ENCODE measurements at places on chromosomes 12 and 14. TPM values are rescaled to one million over a fixed set of nuclear protein-coding genes. Genes with fewer than 3 reads are reported as not detected.
A peak's percentile ranks its signal among the peaks of the same experiment; 100 is the strongest.

Gene SLC41A2
- 16.0 TPM for total RNA-seq

Gene KRT85
- not detected for total RNA-seq

Gene HCAR3
- total RNA-seq, result 1.0 TPM

Gene GLTP
- total RNA-seq, result 40.1 TPM

- no peaks in the 10 kb centered on the region for H3K27me3 ChIP-seq
- peaks cover 10% of the 10 kb centered on the region for H3K4me1 ChIP-seq
These were observed 308.7 kb downstream of the RPAP3 start for GRCh38 chr12:47396902-47397663.

DNA sequence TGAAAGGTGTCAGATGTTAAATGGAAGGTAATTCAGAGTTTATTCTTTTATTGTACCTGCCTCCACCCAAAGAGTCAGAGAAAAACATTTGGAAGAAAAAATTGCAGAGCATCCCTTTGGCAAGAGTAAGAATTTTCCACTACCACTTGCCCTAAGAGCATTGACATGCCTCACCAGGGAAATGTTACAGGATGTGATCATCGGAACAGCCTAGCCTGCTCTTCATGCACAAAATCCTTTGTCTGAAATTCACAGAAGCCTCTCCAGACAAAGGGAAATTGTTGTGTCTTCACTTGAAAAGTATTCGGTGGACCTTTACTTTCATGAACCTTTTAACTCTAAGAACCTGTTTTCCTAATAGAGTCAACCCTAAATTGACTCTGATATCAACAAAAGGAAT, 36.9 kb downstream of the ATP2A2 start:
- H3K4me3 ChIP-seq, result no peak overlapping the region
- no peak for DNase-seq
- peaks cover 46% of the 10 kb centered on the region for H3K4me1 ChIP-seq
- no peak overlapping the region for H3K27ac ChIP-seq

DNA sequence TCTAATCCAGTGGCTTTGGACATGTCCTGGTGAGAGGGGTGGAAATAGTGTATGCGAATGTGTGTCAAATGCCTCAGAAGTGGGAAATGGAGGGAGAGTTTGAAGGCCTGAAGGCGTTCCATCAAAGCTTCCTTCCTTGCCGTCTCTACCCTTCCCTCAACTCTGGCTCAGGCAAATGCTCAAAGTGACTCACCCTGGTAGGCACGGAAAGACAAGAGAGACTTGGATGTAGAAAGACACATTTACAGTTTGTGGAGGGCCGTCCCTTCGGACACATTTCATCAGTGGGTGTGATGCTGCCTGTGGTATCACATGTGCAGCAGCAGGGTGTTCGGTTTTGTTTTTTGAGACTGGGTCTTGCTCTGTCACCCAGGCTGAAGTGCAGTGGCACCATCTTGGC, 36.7 kb downstream of the CHST11 start:
- no peaks in the 10 kb centered on the region for H3K27me3 ChIP-seq
- H3K36me3 ChIP-seq, result no peaks in the 10 kb centered on the region
- H3K4me1 ChIP-seq, result peaks cover 41% of the 10 kb centered on the region
- no peak overlapping the region for H3K4me3 ChIP-seq

DNA sequence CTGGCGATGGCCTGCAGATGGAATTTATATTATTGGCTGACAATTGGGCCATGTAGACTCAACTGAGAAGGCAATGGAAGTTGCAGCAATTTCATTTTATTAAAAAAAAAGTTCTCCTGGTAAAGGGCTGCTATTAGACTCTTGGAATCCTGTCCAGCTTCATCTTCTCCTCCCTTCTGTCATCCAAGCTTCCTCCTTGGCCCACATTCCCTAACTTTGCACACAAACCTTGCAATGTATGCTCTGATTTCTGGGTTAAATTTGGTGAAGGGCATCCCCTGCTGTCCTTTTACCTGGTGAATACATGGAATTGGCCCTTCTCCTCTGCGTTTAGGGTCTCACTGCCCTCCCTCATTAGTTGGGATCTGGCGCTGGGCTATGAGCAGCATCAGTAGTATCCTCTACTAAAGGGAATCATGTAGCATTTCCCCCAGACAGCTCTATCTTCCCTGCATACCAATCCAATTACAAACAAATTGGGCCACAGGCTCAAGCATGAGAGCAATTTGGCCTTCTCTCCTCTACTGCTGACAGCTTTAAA, 336.9 kb downstream of the BMP4 start:
- no peaks in the 10 kb centered on the region for H3K36me3 ChIP-seq
- H3K27ac ChIP-seq, result no peak overlapping the region
- H3K4me1 ChIP-seq, result no peaks in the 10 kb centered on the region
- DNase-seq, result no peak

GRCh38 chr12:82803201-82803600, 116.5 kb downstream of the TMTC2 start:
- no peak for DNase-seq
- H3K27ac ChIP-seq, result no peak overlapping the region
- H3K4me3 ChIP-seq, result no peak overlapping the region
- H3K36me3 ChIP-seq, result no peaks in the 10 kb centered on the region
- H3K27me3 ChIP-seq, result no peaks in the 10 kb centered on the region
- H3K4me1 ChIP-seq, result no peaks in the 10 kb centered on the region

DNA sequence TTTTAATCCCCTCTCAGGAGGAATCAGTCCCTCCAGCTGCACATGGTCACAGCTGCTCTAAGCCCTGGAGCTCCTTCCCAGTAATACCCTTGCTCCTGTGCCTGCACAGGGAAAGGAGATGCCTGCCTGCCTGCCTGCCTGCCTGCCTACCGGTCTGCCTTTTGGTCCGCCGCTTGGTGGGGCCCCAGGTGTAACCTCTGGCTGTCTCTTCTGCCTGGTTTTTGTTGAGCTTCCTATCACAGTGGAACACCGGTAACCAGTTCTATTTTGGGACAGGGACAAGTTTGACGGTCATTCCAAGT, 99.8 kb downstream of the DAD1 start:
- H3K4me1 ChIP-seq, result no peaks in the 10 kb centered on the region
- H3K36me3 ChIP-seq, result no peaks in the 10 kb centered on the region
- no peak overlapping the region for H3K27ac ChIP-seq
- H3K27me3 ChIP-seq, result no peaks in the 10 kb centered on the region

DNA sequence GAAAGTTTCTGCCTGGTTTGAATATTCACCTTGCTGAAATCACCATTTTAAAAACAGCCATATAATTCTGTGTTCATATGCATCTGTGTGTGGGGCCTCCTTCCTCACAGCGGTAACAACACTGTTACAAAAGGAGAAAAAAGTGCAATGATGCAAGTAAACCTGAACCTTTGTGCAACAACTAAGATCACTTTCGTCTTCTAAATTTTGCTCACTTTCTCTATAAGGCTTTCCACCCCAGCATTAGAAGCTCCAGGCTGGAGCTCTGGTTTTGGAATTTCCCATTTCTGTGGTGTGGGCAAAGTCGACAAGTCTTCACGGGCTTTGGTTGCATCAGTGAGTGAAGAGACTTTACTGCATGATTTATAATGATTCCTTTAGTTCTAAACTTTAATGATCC, 18.4 kb downstream of the FGD6 start:
- H3K4me3 ChIP-seq, result no peak overlapping the region
- DNase-seq, result no peak
- peaks cover 18% of the 10 kb centered on the region for H3K4me1 ChIP-seq
- no peaks in the 10 kb centered on the region for H3K36me3 ChIP-seq
- no peak overlapping the region for H3K27ac ChIP-seq

DNA sequence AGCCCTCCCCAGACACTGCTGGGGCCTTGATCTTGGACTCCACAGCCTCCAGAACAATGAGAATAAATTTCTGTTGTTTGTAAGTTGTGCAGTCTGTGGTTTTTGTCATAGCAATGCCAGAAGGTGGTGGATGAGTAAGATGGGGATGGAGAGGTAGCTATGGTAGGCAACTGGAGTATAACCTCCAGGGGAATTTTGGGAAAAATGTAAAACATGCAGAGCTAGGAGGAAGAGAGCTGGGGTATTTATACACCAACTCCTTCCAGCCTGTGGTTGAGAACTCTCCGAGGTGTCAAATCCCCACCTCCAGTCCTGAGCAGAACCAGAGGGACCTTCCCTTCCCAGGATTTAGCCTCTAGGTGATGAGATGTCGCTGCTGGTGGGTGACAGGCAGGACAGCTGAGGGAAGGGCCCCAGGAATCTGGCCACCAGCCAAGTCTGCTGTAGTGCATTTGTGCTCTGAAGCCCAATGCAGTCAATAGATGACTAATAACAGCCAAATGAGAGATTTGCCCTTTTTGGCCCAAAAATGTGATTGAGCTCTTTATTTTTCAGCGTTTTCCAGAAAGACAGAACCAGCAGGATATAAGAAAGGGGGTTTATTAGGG, 19.1 kb upstream of the CEP170B start:
- peaks cover 30% of the 10 kb centered on the region for H3K27me3 ChIP-seq
- peaks cover 14% of the 10 kb centered on the region for H3K4me1 ChIP-seq
- no peaks in the 10 kb centered on the region for H3K36me3 ChIP-seq

DNA sequence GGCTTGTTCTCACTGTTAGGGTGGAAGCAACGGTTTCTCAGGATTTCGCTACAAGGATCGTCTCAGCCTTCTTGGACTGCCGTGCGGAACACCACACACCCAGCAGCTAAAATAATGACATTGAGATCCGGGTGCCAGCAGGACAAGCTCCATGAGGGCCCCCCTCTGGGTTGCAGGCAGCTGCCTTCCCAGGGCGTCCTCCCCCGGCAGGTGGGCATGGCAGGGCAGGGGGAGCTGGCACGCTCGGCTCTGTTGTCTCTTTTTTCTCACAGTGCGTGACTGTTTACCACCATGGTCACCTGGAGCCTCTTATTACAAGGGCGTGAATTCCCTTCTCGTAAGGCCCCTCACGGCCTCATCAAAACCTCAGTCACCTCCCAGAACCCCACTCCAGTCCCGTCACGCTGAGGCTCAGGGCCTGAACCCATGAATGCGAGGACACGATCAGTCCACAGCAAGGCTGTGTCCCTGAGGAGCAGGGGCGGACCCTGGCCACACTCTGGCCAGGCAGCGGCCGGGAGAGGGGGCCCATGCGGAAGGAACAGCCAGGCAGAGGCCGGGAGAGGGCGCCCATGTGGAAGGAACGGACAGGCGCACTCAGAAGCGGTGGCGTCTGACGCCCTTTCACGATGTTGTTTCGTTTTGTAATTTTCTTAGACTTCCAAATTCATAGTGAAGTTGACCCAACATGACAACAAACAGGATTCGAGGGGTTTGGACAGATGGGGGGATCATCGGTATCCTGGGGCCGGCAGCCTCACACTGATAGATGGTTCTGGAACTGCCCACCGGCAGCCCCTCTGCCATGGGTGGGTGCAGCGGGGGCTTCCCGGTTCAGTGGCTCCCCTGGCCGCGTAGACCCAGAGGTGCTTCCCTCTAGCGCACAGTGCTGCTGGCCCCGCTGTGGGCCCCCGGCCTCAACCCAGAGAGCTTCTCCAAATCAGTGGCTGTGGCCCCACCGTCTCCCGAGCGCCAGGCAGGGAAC, 10.0 kb downstream of the LRCOL1 start:
- peaks cover 18% of the 10 kb centered on the region for H3K4me1 ChIP-seq
- DNase-seq, result peak; percentile 85
- H3K4me3 ChIP-seq, result no peak overlapping the region
- H3K27ac ChIP-seq, result peak overlapping the region; percentile 90

- no peak for DNase-seq
- no peaks in the 10 kb centered on the region for H3K4me1 ChIP-seq
- no peak overlapping the region for H3K27ac ChIP-seq
These were observed 90.1 kb downstream of the AACS start for GRCh38 chr12:125155366-125155765.

DNA sequence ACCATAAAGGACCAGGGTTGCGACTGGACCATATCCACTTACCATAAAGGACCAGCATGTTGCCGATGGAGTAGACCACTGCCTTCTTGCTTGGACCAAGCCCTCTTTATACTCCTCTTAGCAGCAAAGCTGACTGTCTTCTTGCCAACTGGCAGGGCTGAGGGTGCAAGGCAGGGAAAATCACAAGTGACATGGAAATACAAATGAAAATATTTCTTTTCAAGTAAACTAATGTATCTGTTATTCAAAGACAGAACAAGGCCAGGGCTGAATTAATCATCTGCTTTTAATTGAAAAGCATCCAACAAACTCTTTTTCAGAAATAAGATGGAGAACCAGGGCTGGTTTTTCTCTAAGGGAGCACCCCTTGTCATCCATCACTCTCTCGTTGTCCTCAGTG, at the start of gene CELA1:
TSS of gene CELA1 (minus strand) at position 99 of the 400 bp plus-strand sequence. CDS start at position 58, 41 bp downstream.
- H3K36me3 ChIP-seq, result no peaks in the 10 kb centered on the region
- H3K27ac ChIP-seq, result no peak within 1 kb of the TSS

DNA sequence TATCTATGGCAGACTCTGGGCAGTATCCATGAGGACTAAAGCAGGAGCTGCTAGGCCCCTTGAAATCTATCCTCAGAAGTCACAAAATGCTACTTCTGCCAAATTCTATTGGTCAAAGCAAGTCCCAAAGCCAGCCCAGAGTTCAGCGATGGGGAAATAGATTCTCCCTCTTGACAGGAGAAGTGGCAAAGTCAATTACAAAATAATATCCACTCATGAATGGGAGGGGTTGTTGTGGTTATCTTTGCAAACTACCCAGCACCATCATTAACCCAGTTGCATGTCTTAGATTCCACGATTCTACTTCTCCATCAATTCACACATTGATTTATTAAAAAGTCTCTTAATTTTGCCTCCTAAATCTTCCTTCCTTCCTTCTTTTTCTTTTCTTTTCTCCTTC, 30.7 kb upstream of the STXBP6 start:
- H3K27me3 ChIP-seq, result no peaks in the 10 kb centered on the region
- H3K27ac ChIP-seq, result no peak overlapping the region
- no peak for DNase-seq

DNA sequence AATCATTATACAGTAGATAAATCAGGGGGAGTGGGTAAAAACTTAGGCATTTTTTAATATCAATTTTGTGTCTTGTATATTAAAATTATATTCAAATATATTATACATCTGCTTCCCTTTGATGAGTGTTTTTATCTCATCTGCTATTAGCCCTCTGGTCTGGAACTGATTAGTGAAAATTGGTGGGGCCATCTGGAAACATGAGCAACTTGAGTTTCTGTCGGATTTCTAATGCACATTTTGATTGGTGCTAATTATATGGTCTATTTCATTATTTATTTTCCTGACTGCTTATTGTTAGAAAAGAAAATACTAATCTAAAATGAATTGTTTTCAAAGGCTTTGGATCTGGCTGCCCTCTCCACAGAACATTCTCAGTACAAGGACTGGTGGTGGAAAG, 28.2 kb downstream of the TTC8 start:
- no peak overlapping the region for H3K27ac ChIP-seq
- DNase-seq, result no peak
- H3K36me3 ChIP-seq, result no peaks in the 10 kb centered on the region

DNA sequence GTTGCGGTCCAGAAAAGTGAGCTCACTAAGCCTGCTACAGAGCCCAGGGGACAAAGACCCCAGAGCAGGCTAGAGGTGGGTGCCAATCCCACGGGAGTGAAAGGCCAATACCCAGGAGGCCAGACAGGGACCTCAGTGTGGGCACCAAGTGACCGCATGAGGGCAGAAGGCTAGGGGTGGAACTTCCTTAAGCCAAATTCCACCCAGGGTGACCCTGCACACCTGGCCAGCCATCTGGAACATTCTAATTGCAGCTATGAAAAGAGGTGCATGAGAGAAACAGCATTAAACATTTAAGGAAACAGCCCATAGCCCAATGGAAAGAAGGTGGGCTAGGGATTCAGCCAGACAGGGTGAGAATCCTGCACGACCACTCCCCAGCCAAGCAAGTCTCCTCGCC, 19.4 kb downstream of the GLTP start:
- no peak overlapping the region for H3K4me3 ChIP-seq
- H3K27ac ChIP-seq, result no peak overlapping the region
- DNase-seq, result no peak
- peaks cover 12% of the 10 kb centered on the region for H3K36me3 ChIP-seq

- no peak for DNase-seq
- no peak overlapping the region for H3K4me3 ChIP-seq
- H3K36me3 ChIP-seq, result no peaks in the 10 kb centered on the region
- H3K27me3 ChIP-seq, result no peaks in the 10 kb centered on the region
- no peak overlapping the region for H3K27ac ChIP-seq
These were observed 9.1 kb downstream of the B4GALNT3 start for GRCh38 chr12:468671-469389.
